ENCODE measurements at places on chromosomes 4 and X.

- no peak for DNase-seq
Measured at GRCh38 chr4:120057416-120057815, 9.2 kb downstream of the MAD2L1 start.

- no peak for DNase-seq
Measured at GRCh38 chr4:112747036-112747435, 110.1 kb downstream of the LARP7 start.

GRCh38 chrX:110320381-110320987 lies 2.6 kb upstream of the AMMECR1 start:
- no peak for DNase-seq

GRCh38 chr4:122508083-122508482 lies 51.6 kb upstream of the IL2 start:
- DNase-seq, result no peak
